NCI-H69 (cell line): ENCODE measurements at places on chromosomes 5 and 9.

DNA sequence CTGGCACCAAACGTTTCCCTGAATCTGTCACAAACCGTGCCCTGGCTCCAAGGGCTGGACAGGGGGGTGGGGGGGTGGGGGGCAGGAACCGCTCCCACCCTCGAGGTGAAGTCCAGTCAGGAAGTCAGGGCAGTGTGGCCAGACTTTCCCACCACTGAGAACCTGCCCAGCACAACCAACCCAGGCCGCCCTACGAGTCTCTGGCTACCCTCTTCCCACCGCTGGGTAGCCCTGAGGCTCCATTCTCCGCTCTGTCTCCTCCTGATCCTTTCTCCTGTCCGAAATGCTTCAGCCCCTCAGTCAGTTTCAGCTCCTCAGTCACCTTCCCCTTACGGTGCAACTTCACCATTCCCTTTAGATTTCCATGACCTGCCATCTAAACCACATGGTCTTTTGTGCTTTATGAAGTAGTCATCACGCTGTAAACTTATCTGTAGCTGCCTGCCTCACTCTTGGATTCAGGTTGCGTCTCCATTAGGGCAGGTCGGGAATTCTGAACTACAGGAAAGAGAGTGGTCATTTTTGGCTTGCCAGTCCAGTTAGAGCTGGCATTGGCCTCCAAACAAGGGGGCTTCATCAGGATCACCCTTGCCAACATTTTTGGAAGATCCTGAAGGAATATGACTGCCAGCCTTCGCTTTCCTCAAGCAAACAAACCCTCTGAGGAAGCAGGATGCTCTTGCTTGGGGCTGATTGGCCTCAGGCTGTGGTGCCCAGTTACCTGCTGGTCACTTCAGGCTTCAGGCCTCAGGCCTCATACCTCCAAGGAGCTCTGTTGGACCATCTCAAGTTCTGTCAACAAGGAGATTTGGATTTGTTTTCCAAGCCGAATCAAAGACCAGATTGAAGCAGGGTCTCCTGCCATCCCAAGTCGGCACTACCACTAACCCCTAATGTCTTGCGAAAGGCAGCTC lies 794 bp upstream of the DCAF12 start:
- peak; percentile 34 for DNase-seq

DNA sequence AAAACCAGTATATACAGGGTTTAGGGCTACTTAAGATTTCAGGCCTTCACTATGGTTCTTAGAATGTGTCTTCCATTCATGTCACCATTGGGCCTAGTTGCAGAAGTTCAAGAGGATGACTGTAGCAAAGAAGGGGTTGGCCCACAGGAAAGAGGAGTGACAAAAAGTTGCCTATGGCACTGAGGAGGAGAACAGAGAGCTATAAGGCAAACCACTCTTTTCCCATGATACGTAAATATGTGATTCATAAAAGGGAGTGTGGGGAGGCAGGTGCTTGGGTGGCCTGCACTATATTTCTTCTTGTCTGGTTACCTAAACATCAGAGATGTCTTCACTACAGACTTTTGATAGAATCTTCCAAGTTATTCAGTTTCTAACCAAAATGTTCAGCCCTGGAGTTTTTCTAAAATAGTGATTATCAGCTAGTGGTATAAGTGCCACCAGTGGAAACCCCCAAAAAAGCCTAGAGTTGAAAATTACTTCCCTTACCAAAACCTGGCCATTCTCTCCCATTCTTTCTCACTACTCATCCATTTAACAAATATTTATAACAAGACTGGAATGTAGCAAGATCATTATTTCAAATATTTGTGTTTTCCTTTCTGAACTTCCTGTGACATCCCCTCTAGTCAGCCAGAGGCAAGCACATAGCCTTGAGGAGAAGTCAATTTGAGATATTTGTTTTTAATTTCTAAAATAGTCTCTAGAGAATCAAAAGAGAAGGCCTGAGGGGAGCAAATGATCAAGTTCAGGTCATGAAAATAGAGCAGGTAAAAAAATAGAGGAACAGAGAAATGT lies 367.4 kb downstream of the EFNA5 start:
- no peak for DNase-seq

DNA sequence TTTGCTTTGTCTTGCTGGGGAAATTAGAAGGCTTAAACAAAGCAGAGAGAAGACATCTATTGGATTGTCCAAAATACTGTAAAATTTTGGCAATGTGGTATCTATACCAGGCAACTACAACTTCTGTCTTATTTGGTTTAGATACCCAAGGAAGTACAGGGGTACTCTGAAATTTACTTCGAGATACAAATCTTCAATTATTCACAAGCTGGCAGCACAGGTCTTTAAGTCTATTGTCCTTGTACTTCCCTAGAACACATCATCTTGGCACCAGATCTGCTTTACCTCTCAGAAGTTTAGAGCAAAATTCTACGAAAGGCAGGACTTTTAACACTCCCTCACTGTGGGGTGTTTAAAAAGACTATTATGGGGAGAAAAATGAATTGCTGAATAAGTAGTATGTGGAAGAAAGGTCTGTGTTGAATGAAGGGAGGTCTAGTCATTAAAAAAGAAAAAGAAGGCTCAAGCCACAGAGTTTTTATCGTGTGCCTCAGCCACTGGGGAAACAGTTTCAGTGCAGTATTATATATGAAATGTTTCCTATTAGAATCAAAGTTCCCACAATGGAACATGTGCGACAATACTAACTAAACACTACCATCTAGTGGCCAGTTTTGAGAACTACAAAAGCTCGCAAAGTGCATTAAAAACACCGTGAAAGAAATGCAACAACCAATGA lies 93.7 kb downstream of the PDE4D start:
- DNase-seq, result peak; percentile 82

GRCh38 chr9:129344641-129345495 lies 166.8 kb upstream of the IER5L start:
- no peak for DNase-seq

DNA sequence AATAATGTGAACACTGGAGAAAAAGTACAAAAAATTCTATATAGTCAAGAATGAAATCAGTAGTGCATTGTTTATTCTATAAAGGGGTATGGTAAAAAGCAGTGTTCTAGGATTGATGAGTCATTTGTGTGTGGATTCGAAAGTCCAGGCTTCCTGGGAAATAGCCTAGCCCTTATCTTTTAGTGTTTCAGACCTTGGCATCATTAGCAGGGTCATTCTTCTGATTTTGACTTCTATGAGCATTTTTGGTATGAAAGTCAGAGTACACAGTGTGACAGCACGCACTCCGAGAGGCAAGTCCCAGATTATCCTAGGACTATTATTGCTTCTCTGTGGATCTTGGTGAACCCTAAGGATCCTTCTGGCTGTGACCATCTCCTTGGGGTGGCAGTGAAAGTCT lies 16.9 kb downstream of the PCSK5 start:
- DNase-seq, result no peak

- DNase-seq, result peak; percentile 96
These were observed 34.1 kb upstream of the EFNA5 start for GRCh38 chr5:107704681-107705401.

DNA sequence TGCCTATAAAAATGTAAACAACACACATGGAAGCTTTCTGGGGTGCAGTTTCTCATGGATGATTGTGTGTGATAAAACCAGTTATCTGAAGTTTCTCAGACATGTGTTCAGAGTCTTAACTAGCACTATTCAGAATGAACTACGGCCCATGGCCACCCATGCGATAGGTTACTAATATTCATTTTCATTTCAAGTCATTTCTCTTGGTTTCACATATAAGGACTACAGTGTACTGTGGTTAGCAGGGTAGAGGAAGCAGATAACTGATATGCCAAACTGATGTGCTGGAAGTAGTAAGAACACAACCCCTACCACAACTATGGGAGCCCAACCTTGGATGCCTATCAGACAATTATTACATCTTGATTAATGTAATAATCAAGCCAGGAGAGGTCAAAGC lies 372.1 kb downstream of the DTWD2 start:
- DNase-seq, result no peak

- DNase-seq, result peak; percentile 67
These were observed 67.6 kb downstream of the LMX1B start for GRCh38 chr9:126681336-126681735.

DNA sequence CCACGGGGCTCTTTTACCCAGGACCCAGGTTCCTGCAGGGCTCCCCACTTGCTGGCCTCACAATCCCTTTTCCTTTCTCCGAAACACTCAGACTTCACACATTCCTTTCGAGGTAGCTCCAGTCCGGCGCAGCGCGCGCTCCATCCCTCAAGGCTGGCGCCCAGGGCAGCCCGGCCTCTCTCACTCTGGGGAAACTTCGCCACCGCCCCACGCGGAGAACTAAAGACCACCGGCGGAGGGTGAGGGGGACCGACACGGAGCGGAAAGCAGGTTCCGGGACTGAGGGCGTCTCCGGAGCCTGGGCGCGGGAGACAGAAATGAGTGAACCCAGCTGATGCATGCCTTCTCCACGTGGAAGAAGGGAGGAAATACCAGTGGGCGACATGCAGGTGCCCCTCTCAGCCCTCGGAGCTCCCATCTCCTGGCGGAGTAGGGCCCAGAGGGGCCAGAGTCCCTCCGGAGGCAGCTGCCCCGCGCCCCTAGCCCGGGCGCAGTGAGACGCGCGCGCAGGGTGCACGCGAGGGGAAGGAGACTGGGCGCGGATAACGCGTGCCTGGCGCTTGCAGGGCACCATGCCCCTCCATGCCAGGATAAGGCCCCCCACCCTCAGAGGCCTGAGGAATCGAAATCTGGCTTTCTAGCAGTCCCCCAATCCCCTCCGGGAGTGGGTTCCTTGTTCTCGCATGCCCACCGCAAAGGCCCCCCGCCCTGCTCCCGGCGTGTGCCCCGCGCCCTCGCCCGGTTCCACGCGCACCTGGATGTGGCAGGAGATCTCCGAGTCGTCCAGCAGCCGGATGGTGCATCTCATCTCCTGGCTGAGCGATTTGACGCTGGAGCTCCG lies 650 bp downstream of the FRMD3 start:
- peak; percentile 69 for DNase-seq

- DNase-seq, result peak; percentile 50
These were observed 31.2 kb downstream of the DEPDC1B start for GRCh38 chr5:60668686-60669304.

DNA sequence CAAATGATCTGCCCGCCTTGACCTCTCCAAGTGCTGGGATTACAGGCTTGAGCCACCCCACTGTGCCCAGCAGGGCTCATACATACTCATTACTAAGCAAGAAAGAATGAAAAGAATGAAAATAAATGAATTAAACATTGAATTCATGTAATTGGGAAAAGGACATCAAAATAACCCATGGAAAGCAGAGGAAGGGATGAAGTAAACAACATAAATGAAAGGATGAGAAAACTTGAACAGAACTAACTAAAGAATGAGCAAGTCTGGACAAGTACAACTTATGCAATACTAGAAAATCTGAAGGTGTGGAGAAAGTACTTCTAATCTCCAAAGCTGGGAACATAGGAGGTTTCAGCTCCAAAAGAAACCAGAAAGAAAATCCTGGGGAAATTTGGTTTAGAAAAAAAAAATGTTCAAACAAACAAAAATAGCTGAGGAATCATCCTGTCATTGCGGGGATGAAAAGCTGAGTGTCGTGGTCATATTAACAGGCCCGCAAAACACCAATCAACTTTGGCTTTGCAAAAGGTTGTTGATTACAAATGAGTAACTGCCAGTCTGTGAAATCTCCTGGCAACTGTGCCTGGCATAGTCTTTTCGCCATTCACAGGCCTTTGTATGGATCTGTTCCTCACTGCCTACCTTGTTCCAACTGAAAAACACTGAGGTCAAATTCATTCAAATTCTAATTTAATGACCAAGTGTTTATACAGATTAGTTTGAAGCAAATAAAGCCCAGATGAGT lies 2.3 kb upstream of the AK3 start:
- no peak for DNase-seq

DNA sequence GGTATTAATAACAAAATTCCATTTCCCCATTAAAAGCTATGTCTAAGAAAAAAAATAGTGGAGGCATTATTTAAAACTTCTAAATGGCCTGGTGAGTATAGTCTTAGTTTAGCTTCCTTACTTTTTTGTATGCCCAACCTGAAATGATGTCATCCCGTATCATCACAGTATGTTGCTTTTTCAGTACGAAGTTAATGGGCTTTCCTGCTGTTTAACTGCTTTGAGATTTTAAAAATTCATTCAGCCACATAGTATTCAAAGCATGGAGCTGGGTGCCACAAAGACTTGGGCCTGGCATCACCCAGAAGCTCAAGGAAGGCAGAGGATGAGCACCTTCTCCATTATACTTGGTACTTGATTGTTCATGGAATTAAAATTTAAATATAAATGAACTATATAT lies 7.4 kb downstream of the F2RL2 start:
- DNase-seq, result no peak

DNA sequence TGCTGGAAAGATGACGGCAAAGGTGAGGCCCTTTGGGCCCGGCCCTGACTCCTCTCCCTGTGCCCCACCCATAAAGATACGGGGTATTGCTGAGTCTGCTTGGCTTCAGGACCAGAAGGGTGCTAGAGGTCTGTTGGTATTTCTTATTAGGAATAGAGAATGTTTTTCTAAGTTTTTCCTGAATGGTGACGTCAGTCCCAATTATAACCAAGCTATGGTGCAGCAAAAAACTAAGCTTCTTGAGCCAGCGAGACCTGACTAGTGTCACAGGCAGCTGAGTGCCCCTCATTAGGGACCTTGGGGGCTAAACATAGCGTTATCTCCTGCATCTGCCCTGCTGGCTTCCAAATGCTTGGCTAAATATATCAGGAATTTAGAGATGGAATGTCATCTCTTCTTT lies 151.0 kb upstream of the TBC1D2 start:
- no peak for DNase-seq

DNA sequence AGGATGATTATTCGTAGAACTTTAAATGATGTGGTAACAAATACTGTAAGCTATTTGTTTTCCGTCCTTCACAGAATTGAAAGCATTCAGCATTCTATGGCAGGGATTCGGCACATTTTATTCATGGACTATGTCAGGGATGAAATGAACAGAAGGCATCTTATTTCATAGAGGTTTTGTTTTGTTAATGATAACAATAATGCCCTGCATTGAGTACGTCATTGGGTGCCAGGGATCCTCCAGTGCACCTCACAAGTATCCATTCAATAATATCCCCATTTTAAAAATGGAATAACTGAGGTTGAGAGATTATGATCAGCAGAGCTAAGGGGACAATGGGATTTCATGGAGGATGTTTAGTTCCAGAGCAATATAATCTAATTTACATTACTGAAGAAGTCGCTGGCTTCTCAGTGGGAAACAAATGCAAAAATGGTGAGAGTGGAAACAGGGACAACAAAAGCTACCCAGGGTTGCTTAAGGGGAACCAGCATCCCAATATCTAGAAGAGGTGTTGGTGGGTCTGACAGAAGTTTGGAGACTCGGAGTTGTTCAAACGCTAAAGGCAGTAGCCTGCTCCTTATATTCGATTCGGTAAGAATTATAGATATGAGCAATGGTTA lies 985.7 kb upstream of the WWC1 start:
- DNase-seq, result no peak

DNA sequence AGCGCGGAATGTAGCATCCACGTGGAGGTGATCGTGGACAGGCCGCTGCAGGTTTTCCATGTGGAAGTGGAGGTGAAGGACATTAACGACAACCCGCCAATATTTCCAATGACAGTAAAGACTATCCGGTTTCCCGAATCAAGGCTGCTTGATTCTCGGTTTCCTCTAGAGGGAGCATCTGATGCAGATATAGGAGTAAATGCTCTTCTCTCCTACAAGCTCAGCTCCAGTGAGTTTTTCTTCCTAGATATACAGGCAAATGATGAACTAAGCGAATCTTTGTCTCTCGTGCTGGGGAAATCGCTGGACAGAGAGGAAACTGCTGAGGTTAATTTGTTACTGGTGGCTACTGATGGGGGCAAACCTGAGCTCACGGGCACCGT lies 598 bp downstream of the PCDHA2 start:
- peak; percentile 25 for DNase-seq
